ENCODE measurements at places on chromosomes 2 and 18.

DNA sequence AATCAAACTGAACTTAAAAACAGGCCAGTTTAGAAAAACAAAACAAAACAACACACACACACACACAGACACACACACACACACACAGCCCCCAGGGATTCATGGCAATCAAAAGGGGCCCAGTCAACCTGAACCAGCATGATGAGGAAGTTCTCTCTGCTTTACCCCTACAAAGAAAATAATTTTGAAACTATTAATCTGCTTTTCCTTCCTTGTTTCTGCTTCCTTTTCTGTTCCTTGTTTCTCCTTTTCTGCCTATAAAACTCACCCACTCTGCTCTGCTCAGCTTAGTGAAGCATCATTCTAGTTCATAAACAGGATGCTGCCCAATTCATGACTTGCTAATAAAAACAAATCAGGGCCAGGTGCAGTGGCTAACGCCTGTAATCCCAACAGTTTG is 203.1 kb downstream of the RAB3GAP1 start:
- no peak for DNase-seq

DNA sequence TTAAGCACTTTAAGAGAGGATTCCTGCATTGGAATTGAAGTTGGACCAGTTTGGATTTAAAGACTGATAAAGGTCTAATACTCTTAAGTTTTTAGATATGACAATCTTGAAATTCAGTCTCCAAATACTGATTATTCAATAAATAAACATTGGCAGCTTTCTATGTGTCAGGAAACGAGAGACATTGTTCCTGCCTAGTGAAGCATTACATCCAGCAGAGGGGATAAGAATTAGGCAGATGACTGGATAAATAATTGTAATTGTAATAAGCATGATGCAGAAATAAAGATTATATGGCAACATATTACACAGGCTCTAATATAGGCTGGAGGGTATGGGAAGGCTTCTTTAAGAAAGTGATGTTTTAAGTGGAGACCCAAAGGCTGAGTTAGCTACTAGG is 226.5 kb upstream of the MMADHC start:
- DNase-seq: no peak

DNA sequence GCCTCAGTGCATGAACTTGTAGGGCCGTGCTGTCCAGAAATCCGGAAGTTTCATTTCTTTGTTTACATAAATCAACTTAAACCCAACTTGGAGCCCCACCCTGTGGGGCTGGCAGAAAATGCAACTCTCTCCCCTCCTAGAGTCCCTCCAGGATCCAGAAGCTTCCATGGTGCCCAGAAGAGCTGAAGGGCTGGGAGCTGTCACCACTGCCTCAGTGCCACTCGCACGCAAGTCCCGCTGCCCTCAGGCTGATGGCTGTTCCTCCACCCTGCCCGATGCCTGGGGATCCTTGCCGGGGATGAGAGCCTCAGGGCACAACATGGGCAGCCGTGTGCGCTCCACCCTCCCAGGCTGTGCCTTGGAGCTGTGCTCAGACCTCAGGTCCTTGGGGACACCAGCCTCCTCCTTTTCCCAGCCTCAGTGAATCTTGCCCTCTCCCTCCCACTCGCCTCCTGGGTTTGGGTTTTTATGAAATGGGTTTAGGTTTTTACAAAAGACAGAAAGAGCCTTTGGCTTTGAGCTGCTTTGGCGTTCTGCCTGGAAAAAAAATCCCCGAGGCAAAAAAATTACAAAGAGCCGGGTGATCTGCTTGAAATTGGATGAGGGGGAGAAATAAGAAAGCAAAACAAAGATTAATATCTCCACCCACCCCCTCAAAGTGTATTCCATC is 155.2 kb downstream of the TWIST2 start:
- DNase-seq: peak; percentile 80

DNA sequence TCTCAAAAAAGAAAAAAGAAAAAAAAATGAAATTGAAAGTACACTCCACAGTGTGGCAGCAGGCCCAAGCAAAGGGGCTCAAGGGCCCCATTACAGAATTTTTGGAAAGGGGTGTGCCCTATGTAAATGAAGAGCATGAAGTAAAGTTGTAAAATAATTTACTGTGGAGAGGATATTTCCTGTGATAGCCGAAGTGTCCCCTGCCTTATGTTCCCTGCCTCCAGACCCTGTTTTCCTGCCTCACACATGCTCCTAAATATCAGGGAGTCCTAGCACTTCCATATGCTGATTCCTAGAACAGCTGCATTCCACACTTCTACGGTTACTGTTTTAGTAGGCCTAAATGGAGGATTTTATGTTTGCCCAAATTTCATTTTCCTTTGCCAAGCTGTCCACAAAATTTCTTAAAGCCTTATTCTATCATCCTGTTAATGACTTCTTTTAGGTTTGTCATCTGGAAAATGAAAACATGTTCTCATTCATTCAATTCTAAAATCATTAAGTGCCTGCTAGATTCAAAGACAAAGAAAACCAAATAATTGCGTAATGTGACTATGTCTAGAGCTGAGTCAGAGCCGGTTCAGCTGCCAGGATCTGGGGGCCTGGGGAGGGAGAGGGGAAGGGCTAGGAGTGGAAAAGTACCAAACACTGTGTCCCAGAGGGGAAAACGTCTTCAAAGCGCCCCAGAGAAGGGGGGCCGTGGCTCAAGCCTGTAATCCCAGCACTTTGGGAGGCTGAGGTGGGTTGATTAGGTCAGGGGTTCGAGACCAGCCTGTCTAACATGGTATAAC is 25.9 kb upstream of the IMPA2 start:
- peak; percentile 87 for DNase-seq

GRCh38 chr2:240060977-240061591 is 7.8 kb upstream of the OR6B3 start:
- DNase-seq: no peak

DNA sequence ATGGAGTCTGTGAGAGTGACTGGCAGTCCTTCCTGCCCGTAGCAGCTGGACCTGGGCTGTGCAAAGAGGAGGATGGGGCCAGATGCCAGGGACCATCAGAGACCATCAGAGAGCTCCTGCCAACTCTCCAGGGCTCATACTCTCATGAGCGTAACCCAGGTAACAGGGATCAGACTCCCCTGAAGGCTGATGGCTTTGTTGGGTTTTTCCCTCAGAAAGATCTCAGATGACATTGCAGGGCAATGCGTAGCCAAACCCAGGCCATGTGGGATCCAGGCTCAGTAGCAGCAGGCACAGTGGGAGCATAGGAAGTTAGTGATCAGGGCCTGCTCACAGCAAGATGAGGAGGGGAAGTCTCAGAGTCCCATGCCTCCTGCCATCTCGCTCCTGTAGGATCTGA is 218.0 kb downstream of the LOXHD1 start:
- DNase-seq: no peak

DNA sequence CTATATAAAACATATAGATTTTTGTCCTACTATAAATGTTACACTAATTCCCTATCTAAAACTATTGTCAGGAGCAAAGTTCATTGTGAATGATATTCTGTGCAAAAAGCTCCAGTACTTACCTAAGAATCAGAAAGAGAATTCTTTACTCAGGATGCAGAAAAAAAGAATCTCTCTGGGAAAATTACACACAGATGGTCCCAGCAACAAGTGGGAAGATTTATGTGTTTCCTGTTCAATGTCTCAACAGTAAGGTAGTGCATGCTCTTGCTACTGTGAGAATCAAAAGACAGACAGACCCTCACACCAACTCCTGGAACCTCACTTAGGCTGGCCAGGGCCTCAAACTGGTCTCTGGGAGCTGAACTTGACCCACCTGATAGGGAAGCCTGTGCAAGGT is 11.2 kb upstream of the NAPG start:
- no peak for DNase-seq

DNA sequence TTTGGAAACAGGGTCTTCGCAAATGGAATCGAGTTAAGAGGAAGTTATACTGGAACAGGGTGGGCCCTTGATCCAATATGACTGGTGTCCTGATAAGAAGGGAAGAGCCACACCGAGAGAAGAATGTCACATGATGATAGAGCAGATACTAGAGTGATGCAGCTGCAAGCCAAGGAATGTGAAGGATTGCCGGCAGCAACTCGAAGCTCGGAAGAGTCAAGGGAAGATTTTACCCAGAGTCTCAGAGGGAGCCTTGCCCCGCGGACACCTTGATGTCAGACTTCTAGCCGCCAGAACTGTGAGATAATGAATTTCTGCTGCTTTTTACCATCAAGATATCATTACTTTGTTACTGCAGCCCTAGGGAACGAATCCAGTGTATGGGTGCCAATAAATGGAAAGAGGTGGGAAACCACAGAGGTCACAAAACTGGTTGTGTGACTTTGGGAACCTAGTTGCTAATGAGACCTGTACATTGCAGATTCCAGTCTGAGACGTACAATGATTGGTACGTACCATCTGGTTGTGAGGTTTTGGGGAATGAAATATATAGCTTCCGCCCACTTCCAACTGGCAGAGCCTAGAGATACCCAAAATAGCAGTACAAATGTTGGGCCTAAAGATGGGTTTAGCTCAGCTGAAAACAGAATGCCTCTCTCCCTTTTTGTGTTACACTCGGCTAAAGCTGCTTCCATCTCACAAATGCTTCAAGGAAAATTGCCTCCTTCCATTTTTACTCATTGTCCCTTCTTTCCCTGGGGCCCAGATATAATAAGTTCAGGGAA is 28.6 kb upstream of the VWA3B start:
- no peak for DNase-seq

DNA sequence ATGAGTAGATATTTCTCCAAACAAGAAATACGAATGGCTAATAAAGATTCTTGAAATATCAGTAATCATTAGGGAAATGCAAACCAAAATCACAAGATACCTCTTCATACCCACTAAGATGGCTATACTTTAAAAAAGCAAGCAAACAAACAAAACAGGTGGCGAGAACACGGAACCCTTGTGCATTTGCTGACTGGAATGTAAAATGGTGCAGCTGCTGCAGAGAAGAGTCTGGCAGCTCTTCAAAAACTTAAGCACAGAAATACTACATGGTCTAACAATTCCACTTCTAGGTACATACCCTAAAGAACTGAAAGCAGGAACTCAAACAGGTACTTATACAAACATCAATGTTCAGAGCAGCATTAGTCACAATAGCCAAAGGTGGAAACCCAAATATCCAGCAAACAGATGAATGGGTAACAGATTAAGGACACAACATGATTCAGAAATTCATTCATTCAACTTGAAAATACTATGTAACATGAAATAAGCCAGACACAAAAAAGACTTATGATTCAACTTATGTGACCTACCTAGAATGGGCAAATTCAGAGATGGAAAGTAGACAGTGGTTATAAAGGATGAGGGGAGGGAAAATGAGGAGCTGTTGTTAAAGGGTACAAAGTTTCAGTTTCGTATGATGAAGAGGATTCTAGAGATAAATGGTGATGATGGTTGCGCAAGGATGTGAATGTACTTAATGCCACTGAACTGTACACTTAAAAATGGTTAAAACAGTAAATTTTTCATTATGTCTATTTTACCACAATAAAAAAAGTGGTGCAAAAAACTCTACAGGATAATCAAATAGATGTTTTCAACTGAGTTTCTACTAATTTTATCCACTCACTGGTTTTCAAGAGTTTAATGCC is 26.9 kb upstream of the GPR75 start:
- no peak for DNase-seq

DNA sequence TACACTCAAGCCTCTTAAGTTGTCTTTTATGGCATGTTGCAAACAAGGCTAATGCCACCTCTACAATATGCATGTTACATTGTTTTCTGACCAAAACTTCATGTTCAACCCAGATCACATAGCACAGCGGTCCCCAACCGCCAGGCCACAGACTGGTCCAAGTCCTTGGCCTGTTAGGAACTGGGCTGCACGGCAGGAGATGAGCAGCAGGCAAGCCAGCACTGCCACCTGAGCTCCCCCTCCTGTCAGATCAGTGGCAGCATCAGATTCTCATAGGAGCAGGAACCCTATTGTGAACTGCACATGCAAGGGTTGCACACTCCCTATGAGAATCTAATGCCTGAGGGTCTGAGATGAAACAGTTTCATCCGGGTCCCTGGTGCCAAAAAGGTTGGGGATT is 324.8 kb upstream of the CHAC2 start:
- DNase-seq: no peak

DNA sequence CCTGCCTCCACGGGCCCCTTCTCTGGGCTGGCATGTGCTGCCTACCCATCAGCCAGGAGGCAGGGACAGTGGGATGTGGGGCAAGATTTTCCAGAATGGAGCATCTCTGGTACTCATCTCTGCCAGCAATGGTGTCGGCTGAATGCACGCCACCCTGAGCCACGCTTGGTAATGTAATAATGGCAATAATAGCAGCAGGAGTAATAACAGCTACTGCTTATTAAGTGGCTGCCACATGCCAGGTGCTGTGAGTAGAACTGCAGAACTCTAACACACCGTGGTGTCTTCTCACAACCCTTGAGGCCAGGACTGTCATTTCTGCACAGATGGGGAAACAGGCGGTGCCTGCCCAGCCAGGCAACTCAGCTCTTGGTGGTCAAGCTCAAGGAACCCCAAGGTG is 113.6 kb downstream of the CELF4 start:
- no peak for DNase-seq

- no peak for DNase-seq
These were observed 50.4 kb upstream of the MCM6 start for GRCh38 chr2:135926605-135927004.

- peak; percentile 67 for DNase-seq
These were observed 567 bp downstream of the TMEM200C start for GRCh38 chr18:5894611-5895298.

DNA sequence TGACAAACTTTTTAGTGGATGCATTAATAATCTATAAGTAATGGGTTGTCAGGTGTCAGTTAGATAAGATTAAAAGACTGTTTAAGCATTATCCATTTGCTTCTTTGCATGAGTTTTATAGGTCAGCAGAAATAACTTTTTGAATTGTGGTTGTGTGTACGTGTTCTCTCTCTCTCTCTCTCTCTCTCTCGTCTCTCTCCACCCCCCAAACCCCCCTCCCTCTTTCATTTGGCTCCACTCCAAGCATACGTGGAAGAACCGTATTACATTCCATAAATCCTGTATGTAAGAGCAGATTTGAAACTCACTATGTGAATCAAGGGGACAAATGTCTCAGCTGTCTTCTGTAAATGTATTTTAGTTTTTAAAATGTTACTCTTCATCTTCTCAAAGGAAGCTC is 120.2 kb downstream of the MEIS1 start:
- DNase-seq: peak; percentile 47
